Amniotic epithelial cell (primary cell): ENCODE measurements at places on chromosomes 11 and 22.
A peak's percentile ranks its signal among the peaks of the same experiment; 100 is the strongest.

DNA sequence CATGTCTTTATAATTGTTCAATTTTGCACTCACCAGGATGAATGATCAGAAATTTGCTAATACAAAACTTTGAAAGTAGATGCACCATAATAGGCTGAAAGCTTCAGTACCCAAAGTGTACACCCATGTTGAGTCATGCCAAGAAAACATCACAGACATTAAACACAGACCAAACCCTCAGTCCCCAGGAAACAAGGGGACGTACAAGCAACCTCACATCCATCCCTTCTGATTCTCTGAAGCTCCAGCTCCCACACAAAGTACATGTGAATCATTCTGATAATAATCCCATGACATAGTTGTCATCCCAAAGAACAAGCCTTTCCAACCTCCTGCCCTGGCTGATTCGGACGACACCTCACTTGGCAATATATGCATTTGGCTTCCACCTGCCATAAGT is 183.8 kb downstream of the SNX19 start:
- DNase-seq = no peak

- DNase-seq = peak; percentile 92
These were observed 33.5 kb downstream of the NFRKB start for GRCh38 chr11:129861702-129862522.

GRCh38 chr22:50701428-50702154 is 29.0 kb downstream of the SHANK3 start:
- no peak for DNase-seq

DNA sequence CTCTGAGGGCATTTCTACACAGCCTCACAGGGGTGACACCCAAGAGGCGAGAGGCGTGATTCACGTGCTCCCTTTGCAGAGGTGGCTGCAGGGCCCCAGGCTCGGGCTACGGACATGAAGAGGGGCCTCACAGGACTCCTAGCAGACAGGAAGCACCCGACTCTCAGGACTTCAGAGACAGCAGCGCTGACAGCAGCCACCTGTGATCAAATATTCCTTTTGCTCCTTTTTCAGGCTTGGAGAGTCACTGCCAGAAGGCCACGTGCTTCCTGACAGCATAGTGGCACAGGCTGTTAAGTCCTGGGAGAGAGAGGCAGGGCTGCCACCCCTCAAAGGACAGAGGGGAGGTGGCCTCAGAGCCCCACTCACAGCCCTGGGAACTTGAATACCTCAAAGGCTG is 348.9 kb downstream of the CADM1 start:
- DNase-seq = no peak

DNA sequence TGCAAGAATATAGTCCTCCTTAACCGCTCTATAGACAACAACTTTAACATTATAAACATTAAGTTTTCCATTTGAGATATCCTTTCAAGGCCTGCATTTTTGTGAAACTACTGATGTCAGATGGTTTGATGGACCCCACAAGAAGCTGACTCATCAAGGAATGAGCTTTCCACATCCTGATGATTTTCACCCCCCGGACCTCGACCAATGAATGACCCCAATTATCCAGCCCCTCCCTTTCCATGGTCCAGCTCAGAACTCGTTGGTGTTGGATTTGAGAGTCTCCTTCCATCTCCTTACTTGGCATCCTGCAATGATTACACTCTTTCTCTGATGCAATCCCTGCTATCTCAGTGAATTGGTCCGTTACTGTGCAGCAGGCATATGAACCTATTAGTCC is 31.8 kb upstream of the GUCY1A2 start:
- DNase-seq = peak; percentile 26

- no peak for DNase-seq
These were observed 37.1 kb downstream of the RNF141 start for GRCh38 chr11:10503777-10504480.

- DNase-seq = no peak
These were observed 122.7 kb upstream of the TRPC6 start for GRCh38 chr11:101706541-101706940.

- peak; percentile 57 for DNase-seq
These were observed 31.2 kb upstream of the TRIM29 start for GRCh38 chr11:120168960-120169681.

- no peak for DNase-seq
These were observed 2267.9 kb upstream of the RAG2 start for GRCh38 chr11:38865922-38866321.

DNA sequence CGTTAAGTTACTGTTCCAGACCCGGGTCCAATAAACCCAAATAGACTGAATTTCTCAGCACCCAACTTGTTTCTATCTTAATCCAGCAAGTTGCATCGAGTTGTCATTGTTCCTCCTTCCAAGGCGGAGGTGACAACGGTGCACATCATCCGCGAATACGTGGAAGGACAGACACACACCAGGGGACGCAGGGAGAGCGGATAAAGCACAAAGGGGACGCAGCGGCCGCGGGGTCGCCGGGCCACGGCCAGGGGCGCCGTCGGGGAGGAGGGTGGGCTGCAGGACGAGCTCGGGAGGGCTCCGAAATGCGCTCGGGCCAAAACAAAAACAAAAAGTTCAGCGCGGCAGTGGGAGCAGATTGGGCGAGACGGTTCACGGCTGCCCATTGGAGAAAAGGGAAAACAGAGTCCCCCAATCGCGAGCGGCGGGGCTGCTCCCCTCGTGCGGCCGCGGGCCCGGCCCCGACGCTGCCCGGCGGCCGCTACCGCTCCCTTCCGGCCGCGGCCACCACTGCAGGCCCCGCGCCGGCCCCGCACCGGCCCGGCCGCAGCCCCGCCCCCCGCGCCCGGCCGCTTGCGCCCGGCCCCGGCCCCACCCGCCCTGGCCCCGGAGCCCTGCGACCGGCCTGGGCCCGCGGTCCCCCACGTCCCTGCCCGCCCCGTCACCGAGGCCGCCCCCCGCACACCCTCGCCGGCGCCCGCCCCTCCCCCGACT is 518 bp downstream of the KMT5B start:
- peak; percentile 71 for DNase-seq

GRCh38 chr11:14539982-14540421 is 19.8 kb upstream of the PSMA1 start:
- no peak for DNase-seq

GRCh38 chr11:102810950-102811660 is 13.1 kb upstream of the MMP1 start:
- peak; percentile 28 for DNase-seq

GRCh38 chr11:107357877-107358276 is 99.7 kb downstream of the CWF19L2 start:
- no peak for DNase-seq

- DNase-seq = no peak
These were observed 154.6 kb downstream of the TRIM29 start for GRCh38 chr11:119983240-119983732.

DNA sequence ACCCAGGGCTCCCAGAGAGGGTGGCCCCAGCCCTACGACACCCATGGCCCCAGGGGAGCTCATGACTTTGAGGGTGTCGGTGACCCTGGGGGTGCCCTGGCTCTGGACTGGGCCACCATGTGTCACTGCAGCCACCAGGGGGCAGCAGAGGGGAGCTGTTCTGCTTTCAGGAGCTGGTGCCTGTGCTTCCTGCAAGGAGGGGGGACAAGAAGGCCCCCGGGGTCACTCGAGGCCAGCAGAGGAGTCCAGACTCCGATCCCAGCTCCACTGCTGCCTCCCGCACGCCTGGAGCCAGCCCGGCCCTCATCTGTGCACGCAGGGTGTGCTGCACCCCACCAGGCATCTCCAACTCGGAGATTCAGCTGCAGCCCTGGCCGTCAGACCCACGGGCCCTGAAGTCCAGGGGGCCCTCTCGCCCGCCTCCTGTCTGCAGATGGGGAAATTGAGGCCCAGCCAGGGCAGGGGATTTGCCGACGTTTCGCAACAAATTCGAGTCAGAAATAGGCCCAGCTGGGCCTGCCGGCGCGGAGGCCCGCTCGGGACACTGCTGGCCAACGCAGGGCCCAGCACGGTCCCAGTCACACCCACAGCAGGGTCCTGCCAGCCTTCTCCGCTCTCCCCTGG is 29.5 kb upstream of the WNT7B start:
- peak; percentile 82 for DNase-seq

DNA sequence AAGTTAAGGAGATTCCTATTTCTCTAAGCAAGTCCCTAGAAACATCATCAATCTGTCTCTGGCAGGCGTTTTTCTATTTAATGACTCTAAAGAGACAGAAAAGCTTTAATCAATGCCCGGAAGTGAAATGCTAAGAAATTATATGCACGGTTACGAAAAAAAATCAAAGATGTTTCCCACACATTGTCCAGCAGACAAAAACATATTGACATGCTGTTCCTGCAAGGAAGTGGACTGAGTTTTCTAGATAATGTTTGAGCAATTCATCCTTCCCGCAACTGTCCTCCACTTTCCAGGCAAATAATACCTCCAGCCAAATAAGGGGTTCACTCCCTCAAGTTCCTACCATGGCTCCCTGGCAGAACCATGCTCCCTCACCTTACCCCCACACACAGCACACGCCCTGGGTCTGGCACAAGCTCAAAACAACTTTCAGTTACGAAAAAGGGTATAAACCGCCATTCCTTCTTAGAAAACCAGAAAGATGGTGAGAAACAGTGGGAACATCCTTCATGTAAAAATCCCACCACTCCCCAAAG is 29.6 kb downstream of the GALNT18 start:
- no peak for DNase-seq

DNA sequence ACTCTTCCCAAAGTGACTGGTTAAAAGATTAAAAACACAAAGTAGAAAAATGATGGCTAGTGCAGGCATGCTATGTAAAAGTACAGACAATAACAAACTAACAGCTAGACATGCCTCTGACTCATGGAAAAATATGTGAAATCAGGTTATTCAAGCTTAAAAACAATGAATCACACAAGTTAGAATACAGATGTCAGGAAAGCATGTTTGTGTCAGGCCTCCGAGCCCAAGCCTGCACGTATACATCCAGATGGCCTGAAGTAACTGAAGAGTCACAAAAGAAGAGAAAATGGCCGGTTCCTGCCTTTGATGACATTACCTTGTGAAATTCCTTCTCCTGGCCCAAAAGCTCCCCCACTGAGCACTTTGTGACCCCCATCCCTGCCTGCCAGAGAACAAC is 110.1 kb downstream of the NOX4 start:
- peak; percentile 97 for DNase-seq

DNA sequence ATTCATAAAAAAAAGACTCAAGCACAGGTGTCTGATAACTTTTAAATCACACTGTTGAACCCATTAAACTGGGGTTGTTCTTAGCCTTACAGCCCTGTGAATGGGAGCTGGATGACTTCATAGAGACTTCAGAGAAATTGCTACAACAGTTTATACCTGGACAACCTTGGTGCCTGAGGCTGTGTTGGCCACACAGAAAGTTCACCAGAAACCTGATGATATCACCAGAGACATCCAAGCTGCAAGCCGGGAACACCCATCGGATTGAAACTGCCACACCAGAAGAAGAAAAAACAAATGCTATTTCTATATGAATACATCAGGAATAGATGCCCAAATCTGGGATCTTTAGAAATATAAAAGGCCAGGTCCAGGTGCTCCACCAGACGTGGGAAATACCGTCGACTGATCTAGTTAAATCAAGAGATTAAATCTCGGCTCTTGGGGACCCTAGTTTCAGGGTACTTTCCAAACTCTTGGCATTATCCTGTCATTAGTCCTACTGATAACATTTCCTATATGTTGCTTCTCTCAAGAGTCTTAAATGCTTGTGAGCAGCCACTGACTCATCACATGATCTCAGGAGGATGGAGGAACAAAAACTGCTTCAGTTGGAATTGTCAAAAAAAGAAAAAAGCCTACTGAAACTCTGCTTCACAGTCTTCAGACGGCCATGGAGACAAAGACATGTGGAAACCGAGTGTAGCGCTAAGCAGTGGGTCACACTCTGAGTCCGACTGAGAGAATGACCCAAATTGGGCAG is 28.6 kb upstream of the APOL5 start:
- DNase-seq = no peak

DNA sequence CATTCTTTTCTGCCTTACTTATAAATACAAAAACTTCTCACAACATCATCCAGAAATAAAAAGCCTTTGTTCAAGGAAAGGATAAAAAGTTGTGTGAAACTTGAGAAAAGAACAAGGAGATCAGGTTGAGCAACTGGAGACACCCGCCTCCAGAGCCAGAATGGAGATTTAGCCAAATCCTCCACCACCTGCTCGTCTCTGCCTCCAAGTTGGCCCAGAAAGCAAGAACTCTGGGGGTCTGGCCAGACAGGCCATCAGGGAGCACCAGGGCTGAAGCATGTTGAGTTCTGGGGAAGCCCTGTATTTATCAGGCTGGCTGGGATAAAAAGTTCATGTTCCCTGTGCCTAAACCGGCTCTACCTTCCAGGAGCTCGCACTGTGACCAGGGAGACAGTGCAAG is 14.9 kb downstream of the SMCO4 start:
- DNase-seq = no peak

- peak; percentile 60 for DNase-seq
These were observed 21.8 kb downstream of the SNX19 start for GRCh38 chr11:130894322-130895025.

GRCh38 chr11:92941676-92942571 is 27.5 kb upstream of the MTNR1B start:
- DNase-seq = peak; percentile 21

- peak; percentile 13 for DNase-seq
These were observed 600.5 kb upstream of the TENM4 start for GRCh38 chr11:80041136-80042000.

DNA sequence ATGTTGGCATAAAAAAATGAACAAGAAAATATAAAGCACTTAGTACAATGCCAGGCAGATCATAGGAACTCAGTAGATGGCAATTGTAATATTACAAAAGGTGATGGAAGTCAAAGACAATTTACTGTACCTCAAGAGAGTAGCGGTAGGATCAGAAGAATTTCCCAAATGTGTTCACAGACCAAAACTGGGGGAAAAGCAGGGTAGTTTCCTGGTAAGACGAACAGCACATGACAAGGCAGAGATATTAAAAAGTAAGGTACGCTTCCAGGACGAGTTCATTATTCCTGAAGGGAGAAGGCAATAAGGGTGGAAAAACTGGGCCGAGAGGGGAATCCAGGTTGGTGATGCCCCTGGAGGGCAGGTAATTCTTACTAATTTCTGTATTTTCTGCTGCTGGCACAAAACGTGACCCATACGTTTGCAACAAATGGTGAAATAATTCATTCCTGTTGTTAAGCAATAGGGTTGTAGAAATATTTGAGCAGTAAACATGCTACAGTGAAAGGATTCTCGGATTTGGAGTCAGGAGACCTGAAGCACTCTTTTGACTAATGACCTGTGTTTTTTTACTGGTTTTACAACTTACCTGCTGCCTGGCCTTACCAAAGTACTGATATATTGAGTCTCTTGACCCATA is 786 bp upstream of the ANKRD42 start:
- peak; percentile 61 for DNase-seq

DNA sequence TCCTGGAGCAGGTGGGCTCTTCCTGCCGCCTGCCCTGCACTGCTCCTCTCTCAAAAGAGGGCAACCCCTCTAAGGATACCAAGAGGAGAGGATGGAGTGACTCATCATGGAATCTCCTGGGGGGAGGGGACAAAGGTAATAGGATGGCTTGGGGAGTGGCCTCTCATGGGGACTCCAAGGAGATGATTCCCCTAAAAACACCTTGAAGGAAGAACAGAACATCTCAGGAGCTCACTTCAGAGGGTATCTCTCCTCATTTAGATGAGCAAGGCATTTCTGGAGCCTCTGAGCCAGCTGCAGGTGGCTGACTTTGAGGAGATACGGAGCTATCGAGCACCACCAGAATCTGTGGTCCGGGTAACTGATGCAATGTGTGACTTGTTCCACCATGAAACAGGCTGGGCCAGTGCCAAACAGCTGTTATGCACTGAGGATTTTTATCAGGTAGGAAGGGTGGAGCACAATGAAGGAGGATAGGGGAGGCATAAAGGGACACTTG is 40.2 kb downstream of the RRP8 start:
- DNase-seq = no peak

- peak; percentile 97 for DNase-seq
These were observed 68.2 kb downstream of the USP35 start for GRCh38 chr11:78256962-78257361.
